Caki2 (cell line): ENCODE measurements at places on chromosomes 6 and 20. TPM values are rescaled to one million over a fixed set of nuclear protein-coding genes. Genes with fewer than 3 reads are reported as not detected.

- no peak for DNase-seq
Measured at GRCh38 chr6:2810092-2810671, 31.5 kb downstream of the SERPINB1 start.

DNA sequence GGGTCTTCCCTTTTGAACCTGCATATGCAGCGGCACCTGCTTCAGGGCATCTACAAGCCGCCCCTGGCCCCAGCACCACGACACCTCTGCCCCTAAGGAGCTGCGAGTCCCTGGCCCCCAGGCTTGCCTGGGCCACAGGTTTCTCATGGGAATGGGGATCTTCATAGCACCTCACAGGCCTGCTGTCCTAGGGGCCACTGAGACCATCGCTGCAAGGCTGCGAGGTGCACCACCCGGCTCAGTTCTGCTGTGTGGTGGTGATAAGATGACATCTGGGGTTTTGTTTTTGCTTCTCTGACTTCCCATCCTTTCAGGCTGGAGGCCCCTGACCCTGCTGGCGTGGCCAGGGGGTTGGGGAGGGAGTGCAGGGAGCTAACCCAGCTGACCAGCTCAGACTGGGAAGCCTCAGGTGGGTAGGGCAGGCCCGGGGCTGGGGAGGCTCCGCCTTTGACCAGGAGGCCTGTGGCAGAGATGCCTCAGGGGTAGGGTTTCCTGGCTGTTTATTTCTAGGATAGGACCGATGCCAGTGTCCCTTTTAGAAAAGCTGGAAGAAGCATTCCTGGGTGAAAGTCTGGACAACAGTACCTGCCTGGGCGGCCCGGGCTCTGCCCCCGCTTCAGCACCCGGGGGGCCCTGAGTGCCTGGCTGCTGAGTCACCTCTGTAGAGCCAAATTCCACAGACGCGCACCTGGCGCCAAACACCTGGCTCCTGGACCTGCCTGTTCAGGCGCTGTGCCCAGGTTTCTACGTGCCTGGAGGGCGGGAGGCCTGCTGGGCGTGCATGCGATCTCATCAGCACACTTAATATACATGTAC, 264.7 kb downstream of the DLL1 start:
- no peak for DNase-seq

- DNase-seq = no peak
Measured at GRCh38 chr6:38350942-38351341, 288.8 kb downstream of the BTBD9 start.

- peak; percentile 80 for DNase-seq
Measured at GRCh38 chr6:63307581-63308246, 12.1 kb downstream of the LGSN start.

DNA sequence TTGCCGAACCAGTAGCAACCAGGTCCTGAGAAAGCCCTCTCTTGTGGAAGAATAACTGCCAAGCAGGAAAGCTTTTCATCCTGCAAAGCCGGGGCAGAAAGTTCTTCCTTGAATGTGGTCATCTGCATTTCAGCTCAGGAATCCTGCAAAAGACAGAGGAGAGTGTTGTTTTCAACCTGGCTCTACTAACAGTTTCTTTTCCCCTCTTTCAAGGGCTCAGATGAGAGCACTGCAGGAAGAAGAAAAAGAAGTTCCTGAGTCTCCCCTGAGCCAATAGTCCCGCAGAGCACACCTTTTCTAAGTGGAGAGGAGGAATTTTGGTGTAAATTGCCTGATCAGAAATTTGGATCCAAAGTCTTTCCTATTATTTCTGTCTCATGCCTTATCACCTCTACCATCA, 10.7 kb downstream of the HLA-DRB1 start:
- no peak for DNase-seq

DNA sequence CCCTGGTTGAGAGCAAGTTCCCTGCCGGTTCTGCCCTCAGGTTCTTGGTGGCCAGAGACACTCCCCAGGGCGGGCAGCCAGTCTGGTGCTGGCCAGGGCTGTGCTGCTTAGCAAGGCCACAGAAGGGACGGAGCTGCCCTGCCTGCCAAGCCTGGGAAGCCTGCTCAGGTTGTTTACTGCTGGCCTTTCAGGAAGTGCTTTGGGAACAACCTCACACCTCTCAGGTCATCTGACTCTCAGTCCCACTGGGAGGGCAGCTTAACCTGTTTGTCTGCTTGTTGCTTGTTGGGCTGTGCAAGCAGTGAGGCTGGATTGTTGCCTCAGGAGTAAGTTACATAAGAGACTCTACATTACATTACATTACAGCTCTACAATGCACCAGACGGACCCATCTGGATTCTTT, 75.8 kb upstream of the AFDN start:
- DNase-seq = no peak

- no peak for DNase-seq
Measured at GRCh38 chr20:20321917-20322316, 46.0 kb upstream of the INSM1 start.

- no peak for DNase-seq
Measured at GRCh38 chr6:44022296-44022661, 105.0 kb downstream of the MRPL14 start.

DNA sequence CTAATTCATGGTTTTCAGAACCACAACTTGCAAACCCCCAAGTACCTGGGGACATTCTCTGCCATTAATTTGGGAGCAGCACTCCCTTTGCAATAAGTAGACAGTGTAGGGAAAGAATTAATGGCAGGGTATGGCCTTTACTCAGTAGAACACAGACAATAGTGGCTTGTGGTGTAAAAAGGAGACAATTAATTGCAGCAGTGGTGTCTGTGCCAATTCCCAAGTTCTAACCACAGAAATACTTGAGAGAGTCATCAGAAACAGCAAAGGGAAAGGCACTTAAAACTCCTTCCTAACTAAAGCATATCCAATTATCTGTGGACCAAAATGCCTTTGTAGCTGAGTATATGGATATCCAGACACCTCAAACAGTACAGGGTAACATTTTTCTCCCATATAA, 257.6 kb upstream of the POU3F2 start:
- no peak for DNase-seq

- DNase-seq = no peak
Measured at GRCh38 chr6:3517350-3517749, 60.5 kb upstream of the SLC22A23 start.

GRCh38 chr6:24936641-24937317, 1.0 kb upstream of the RIPOR2 start:
- DNase-seq = no peak

GRCh38 chr6:16274885-16275589, 36.6 kb downstream of the GMPR start:
- DNase-seq = no peak

GRCh38 chr6:19410481-19410880, 426.7 kb upstream of the ID4 start:
- DNase-seq = peak; percentile 55

GRCh38 chr20:12893019-12893418, 115.8 kb upstream of the SPTLC3 start:
- no peak for DNase-seq

DNA sequence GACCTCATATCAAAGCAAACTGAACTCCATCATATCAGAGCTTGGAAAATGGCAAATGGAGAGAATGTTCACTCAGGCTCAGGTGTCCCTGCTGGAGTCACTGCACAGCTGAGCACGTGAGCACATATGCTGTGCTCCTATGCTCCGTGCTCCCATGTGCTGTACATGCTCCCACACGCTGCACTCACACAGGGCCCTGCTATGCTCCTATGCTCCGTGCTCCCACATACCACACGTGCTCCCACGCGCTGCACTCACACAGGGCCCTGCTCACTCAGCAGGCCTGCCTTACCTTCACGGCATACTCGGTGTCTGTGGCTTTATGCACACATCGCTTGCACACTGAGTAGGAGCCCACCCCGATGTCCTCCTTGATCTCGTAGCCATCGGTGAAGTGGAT, 65.7 kb upstream of the MPC1 start:
- no peak for DNase-seq

HLA-DQA1 gene
- total RNA-seq = not detected in 2 replicates

SCRT2 gene
- total RNA-seq = not detected in 2 replicates
